ENCODE measurements at places on chromosomes 12 and 14. TPM values are rescaled to one million over a fixed set of nuclear protein-coding genes. Genes with fewer than 3 reads are reported as not detected.

IFI27 gene
- total RNA-seq = 958 TPM

AMN gene
- 15.9 TPM for total RNA-seq

EPYC gene
- total RNA-seq = not detected

CEP290 gene
- total RNA-seq = 5.1 TPM

CCDC85C gene
- total RNA-seq = 23.4 TPM

KCNMB4 gene
- 1.9 TPM for total RNA-seq

ETFBKMT gene
- 1.9 TPM for total RNA-seq

WASHC3 gene
- total RNA-seq = 53.3 TPM

C12orf60 gene
- 0.35 TPM for total RNA-seq

POTEG gene
- total RNA-seq = not detected

TAS2R30 gene
- 5.7 TPM for total RNA-seq

MIP gene
- total RNA-seq = not detected

C12orf54 gene
- total RNA-seq = 2.0 TPM

CLEC4A gene
- 1.3 TPM for total RNA-seq

DHRS2 gene
- not detected for total RNA-seq

Data from esophagus squamous epithelium (tissue), 5 donors.